ENCODE measurements at places on chromosomes 3 and 15. TPM values are rescaled to one million over a fixed set of nuclear protein-coding genes. Genes with fewer than 3 reads are reported as not detected.
A peak's percentile ranks its signal among the peaks of the same experiment; 100 is the strongest.

The HYKK gene
- polyA plus RNA-seq = 1.8 TPM

The AP3B2 gene
- polyA plus RNA-seq = not detected

DNA sequence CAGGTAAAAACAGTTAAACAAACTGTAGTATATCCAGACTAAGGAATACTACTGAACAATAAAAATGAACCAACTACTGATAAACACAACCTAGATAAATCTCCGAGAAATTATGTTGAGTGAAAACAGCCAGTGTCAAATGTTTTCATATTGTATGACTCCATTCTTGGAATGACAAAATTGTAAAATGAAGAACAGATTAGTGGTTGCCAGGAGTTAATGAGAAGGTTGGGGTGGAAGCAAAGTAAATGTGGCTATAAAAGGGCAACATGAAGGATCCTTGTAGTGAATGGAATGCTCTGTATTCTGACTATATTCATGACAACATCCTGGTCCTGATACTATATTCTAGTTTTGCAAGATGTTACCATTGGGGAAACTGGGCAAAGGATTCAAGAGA, 27.5 kb upstream of the ACKR4 start:
- no peak overlapping the region for H3K4me3 ChIP-seq
- H3K36me3 ChIP-seq = peaks cover 20% of the 10 kb centered on the region
- H3K4me1 ChIP-seq = no peaks in the 10 kb centered on the region
- DNase-seq = no peak

DNA sequence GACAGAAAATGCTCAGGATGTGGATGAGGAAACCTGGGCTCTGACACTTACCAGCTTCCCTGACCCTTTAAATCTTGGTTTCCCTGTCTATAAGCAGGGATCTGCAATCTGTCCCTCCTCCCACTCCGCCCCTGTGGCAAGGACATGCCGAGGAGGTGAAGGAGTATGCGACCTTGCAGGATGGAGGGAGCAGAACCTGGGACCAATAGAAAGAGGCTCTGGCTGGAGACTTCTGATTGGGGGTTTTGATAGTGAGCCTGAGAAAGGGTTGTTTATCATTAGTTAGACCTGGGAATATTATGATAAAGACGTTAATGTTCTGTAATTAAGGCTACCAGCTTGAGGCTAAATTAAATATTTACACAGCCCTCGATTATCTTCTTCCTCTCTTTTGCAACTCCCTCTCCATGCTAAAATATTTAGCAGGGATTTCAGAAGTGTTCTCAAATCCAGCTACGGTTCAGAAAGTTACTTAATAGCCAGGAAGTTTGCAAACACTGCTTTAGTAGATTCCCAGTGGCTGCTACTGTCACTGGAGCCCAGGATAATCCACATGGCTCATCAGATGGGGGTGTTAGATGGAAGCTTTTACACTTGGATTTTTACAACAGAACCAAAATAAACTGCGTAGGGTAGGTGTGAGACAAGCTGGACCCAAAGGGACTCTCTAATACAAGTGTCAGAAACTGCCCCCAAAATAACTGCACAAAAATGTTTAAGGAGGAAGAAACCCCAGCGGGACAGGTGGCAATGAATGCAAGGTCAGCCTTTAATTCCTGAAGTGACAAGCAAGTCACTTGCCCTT, 9.2 kb upstream of the PAQR5 start:
- peaks cover 7% of the 10 kb centered on the region for H3K4me1 ChIP-seq
- no peak overlapping the region for H3K27ac ChIP-seq
- no peaks in the 10 kb centered on the region for H3K36me3 ChIP-seq
- DNase-seq = peak; percentile 14

- DNase-seq = no peak
- no peaks in the 10 kb centered on the region for H3K4me1 ChIP-seq
- H3K27ac ChIP-seq = no peak overlapping the region
These were observed 41.2 kb upstream of the ZDHHC23 start for GRCh38 chr3:113906568-113907140.

DNA sequence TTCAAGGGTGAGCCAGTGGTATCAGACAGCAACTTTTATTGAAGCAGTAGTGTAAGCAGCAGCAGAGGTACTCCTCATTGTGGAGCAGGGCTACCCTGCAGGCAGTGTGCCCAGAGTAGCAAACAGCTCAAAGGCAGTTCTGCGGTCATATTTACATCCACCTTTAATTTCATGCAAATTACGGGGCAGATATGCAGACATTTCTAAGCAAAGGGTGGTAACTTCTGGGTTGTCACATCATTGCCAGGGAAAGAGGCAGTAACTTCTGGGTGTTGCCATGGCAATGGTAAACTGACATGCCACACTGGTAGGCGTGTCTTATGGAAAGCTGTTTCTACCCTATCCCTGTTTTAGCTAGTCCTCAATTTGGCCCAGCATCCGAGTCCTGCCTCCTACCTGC, 46.5 kb upstream of the CLDN18 start:
- DNase-seq = no peak
- no peak overlapping the region for H3K27ac ChIP-seq
- H3K27me3 ChIP-seq = no peaks in the 10 kb centered on the region
- no peaks in the 10 kb centered on the region for H3K4me1 ChIP-seq
- H3K4me3 ChIP-seq = no peak overlapping the region

- no peaks in the 10 kb centered on the region for H3K36me3 ChIP-seq
- no peaks in the 10 kb centered on the region for H3K27me3 ChIP-seq
- DNase-seq = no peak
These were observed 33.2 kb upstream of the TRIM59 start for GRCh38 chr3:160482796-160483195.

GRCh38 chr15:62269504-62269903, 104.4 kb upstream of the C2CD4B start:
- H3K27ac ChIP-seq = no peak overlapping the region
- no peak overlapping the region for H3K4me3 ChIP-seq
- no peak for DNase-seq
- no peaks in the 10 kb centered on the region for H3K4me1 ChIP-seq
- H3K27me3 ChIP-seq = no peaks in the 10 kb centered on the region
- H3K36me3 ChIP-seq = no peaks in the 10 kb centered on the region

DNA sequence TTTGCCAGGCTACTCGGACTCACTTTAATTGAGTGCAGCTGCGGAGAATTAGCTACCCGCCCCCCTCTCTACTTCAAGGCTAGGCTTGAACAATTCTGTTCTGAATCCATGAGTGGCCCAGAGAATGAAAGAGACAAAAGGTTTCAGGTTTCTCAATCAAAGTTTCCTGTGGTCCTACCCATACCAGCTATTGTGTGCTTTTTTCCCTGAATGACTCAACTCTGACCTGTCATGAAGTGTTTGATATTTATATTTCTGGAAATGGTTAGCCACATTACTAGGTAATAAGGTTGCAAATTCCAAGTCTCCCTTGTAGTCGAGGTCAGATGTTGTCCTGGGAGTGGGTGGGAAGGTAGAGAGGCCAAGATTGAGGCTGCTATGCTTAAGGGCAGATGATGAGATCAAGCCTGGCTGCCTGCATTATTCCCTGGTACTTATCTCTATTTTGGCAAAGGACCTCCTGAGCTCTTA, 392.7 kb upstream of the TBL1XR1 start:
- H3K27ac ChIP-seq = no peak overlapping the region
- no peak overlapping the region for H3K4me3 ChIP-seq
- DNase-seq = no peak
- H3K27me3 ChIP-seq = no peaks in the 10 kb centered on the region
- no peaks in the 10 kb centered on the region for H3K36me3 ChIP-seq

GRCh38 chr15:93603550-93603949, 514.5 kb upstream of the RGMA start:
- H3K4me1 ChIP-seq = no peaks in the 10 kb centered on the region
- H3K4me3 ChIP-seq = no peak overlapping the region
- H3K36me3 ChIP-seq = no peaks in the 10 kb centered on the region
- DNase-seq = no peak
- no peaks in the 10 kb centered on the region for H3K27me3 ChIP-seq

DNA sequence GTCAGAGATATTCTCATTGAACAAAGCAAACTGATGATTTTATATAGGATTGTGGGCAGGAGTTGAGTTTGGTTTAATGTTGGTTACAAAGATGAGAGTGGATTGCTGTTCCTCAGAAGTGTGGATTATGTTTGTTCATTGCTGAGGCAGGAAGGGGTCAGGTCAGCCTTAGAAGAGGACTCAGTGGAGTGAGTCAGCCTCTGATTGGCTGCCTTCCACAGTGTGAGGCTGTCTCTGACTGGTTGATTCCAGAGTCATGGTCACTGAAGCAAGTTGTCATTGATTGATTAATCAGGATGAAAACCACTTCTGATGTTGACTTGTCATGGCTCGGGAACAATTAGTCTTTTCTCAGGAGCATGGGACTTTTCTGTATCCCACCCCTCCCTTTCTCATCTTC, 36.2 kb downstream of the KBTBD12 start:
- no peaks in the 10 kb centered on the region for H3K27me3 ChIP-seq
- H3K27ac ChIP-seq = no peak overlapping the region
- no peaks in the 10 kb centered on the region for H3K4me1 ChIP-seq
- H3K36me3 ChIP-seq = no peaks in the 10 kb centered on the region
- H3K4me3 ChIP-seq = no peak overlapping the region
- DNase-seq = no peak

All from liver (tissue), 10 donors.